ENCODE measurements at places on chromosomes 6 and 20.

- DNase-seq, result no peak
Measured at GRCh38 chr20:39983183-39983582, 705.9 kb downstream of the MAFB start.

GRCh38 chr20:6870559-6870958, 103.1 kb downstream of the BMP2 start:
- DNase-seq, result no peak

DNA sequence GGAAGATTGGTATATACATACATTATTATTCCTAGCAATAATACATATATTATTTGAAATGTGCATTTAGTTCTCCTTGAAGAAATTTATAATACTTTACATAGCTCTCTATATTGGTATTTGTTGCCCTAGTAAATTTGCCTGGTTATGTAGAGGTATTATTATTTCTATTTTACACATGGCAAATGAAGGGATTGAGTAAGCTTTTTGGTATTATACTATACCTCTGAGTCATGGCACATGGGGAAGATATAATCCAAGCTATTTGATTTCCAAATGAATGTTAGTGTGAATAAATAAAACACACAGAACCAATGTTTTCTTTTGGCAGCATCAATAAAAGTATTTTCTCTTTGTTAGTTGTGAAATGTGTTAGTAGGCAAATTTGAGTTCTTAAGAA, 409.6 kb upstream of the SLC35B3 start:
- no peak for DNase-seq

- DNase-seq, result no peak
Measured at GRCh38 chr20:62066983-62067433, 1.3 kb upstream of the TAF4 start.
